ENCODE measurements at places on chromosomes 12 and 14. TPM values are rescaled to one million over a fixed set of nuclear protein-coding genes. Genes with fewer than 3 reads are reported as not detected.

KRT73 gene
- not detected for polyA plus RNA-seq

LMNTD1 gene
- not detected for polyA plus RNA-seq

TEAD4 gene
- polyA plus RNA-seq = 6.1 TPM

SOX5 gene
- polyA plus RNA-seq = 2.7 TPM

SLC25A47 gene
- polyA plus RNA-seq = 0.27 TPM

All from brain (organoid and tissue), 16 donors.